ENCODE measurements at places on chromosomes 12 and 14. TPM values are rescaled to one million over a fixed set of nuclear protein-coding genes. Genes with fewer than 3 reads are reported as not detected.

DNA sequence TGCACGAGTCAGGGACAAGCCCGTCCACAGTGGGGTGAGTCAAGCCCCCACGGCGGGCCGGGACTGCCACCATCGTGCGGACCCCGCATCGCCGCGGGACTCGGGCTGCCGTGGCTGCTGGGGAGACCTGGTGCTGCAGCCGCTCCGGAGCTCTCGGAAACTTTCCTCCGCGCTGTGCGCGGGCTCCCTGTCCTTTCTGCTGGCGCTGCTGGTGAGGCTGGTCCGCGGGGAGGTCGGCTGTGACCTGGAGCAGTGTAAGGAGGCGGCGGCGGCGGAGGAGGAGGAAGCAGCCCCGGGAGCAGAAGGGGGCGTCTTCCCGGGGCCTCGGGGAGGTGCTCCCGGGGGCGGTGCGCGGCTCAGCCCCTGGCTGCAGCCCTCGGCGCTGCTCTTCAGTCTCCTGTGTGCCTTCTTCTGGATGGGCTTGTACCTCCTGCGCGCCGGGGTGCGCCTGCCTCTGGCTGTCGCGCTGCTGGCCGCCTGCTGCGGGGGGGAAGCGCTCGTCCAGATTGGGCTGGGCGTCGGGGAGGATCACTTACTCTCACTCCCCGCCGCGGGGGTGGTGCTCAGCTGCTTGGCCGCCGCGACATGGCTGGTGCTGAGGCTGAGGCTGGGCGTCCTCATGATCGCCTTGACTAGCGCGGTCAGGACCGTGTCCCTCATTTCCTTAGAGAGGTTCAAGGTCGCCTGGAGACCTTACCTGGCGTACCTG, 1.1 kb downstream of the PDE3A start:
- peak; percentile 93 for DNase-seq

DNA sequence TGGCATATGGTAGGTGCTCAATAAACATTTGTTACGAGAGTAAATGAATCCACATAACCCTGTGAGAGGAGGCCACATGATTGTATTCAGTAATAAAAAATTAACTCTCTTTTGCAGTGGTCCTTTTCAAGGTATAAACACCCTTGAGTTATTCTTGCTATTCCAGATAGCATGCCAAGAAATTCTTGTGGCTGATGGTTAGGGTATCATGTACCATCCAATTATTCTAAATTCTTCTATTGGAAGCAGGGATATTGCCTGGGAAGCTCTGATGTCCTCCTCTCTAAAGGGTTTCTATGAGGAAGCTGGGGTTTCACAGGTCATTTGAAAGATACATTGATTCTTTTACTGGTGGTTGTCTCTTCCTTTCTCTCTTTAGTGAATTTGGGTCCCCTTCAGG, 10.1 kb downstream of the AKAP6 start:
- no peak for DNase-seq

DNA sequence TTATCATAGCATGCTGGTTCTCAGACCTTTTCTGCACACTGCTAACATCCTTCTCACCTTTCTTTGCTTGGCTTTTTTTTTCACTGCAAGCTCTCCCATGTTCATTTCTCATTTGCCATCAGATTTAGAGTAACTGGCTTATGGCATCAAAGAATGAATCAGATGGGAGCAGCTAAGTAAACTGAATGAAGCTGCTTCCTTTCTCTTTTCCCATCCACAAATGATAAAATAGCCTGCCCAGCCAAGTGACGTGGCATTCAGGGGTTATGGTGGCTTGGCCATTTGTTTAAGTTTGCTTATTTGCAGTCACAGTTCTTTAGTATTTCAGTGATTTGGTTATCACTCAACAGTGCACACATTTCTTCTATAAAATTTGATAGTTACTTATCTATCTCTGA, 708.6 kb downstream of the DIO2 start:
- DNase-seq, result no peak

The NXPH4 gene
- not detected for total RNA-seq

The RASAL1 gene
- total RNA-seq, result not detected

DNA sequence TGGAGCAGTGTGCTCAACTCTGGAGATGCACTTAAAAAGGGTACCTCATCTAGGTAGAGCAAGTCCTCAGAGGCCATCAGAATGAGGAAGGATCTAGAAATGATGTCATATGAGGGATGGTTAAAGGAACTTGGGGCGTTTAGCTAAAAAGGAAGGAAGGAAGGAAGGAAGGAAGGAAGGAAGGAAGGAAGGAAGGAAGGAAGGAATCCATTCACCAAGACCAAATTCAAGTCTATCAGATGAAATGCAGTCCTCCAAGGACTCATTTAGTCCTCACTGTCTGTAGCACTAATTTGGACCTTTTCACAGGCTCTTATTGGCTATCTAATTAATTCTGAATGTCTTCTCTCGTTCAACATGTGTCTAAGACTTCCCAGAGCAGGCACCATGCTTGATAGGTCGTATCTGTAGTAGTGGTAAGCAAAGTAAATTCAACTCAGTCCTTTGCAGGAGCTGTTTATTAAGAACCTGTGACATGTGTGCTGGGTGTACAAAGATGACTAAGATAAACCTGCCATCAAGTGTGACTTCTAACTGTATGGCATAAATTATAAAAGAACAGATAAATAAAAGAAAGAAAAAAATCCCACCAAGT, 63.5 kb downstream of the LLPH start:
- DNase-seq, result no peak

DNA sequence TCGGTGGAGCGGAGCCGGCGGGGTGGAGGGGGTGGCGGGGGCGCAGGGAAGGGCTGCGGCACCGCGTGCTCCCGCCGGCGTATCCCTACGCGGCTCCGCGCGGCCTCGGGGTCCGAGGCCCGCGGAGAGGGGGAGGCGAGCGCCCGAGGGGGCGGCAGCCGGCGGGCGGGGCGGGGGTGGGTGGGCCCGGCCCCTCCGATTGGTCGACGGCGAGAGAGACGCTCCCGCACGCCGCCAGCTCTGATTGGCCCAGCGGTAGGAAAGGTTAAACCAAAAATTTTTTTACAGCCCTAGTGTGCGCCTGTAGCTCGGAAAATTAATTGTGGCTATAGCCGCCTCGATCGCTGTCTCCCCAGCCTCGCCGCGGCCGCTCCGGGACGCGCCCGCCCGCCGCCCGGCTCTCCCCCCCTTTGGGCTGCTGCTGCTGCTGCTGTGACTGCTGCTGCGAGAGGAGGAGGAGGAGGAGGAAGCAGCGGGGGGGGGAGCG, at the start of gene FOXG1:
FOXG1 (plus strand) TSS at position 319 of the 487 bp plus-strand sequence. CDS start 493 bp downstream, outside the sequence.
- DNase-seq, result no peak

DNA sequence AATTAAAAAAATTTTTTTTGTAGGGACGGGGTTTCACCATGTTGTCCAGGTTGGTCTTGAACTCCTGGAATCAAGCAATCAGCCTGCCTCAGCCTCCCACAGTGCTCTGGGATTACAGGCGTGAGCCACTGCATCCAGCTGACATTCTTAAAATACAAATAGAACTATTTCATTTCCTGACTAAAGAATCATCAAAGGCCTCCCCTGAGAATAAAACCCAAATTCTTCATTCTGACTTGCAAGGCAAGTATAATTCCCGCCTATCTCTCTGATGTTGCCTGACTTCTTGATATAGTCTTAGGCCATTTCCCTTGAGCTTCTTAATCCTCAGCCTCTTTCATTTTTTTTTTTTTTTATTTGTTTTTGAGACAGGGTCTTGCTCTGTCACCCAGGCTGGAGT, 4.4 kb upstream of the BICD1 start:
- DNase-seq, result no peak

- DNase-seq, result no peak
Observed at GRCh38 chr12:5251092-5251491, 180.8 kb upstream of the NTF3 start.

DNA sequence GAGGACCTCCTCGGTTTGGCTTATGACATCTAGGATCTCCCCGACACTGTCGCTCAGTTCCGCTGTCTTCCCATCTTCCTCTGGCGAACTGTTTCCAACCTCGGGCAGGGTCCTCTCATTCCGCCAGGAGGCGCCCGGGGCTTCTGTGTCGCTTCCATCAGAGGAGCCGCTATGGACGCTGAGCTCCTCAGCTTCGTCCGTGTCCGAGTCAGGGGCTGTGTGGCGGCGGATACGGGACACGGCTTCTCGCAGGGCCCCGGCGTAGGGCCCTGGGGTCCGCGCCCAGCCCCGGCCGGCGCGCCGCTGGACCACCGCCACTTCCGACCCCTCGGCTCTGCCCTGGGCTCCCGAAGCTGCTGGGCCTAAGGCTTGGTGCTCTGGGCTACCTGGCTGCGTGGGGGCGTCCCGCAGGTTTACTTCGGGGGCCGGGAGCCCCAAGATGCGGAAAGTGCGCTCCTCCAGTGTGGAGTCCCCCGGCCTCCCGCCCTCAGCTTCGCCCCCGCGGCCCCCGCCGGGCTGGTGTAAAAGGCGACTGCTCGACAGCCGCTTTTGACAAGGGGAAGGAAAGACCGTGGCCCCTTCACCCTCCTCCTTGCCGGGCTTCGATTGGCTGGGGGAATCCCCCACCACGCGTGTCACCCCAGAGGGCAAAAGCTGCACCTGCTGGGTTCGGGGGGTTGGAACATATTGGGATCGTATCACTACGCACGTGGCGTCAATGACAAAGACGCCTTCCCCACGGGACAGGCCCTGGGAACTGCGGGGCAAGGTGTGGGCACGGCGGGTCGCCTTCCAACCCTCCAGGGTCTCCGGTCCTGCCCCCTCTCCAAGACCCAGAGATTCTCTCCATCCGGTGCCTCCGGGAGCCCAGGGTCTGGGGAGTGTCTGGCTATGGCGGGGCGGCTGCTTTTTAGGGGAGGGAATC, 2.1 kb downstream of the DDN start:
- DNase-seq, result peak; percentile 93

The FAM90A1 gene
- total RNA-seq, result not detected

- no peak for DNase-seq
Observed at GRCh38 chr14:74599946-74600345, 12.1 kb downstream of the LTBP2 start.

- no peak for DNase-seq
Observed at GRCh38 chr14:50785457-50786063, 45.4 kb downstream of the NIN start.

- DNase-seq, result no peak
Observed at GRCh38 chr14:39268393-39268792, 34.7 kb downstream of the MIA2 start.

- no peak for DNase-seq
Observed at GRCh38 chr14:54976316-54976715, 50.6 kb downstream of the WDHD1 start.

The CYP46A1 gene
- total RNA-seq, result 1.5 TPM

DNA sequence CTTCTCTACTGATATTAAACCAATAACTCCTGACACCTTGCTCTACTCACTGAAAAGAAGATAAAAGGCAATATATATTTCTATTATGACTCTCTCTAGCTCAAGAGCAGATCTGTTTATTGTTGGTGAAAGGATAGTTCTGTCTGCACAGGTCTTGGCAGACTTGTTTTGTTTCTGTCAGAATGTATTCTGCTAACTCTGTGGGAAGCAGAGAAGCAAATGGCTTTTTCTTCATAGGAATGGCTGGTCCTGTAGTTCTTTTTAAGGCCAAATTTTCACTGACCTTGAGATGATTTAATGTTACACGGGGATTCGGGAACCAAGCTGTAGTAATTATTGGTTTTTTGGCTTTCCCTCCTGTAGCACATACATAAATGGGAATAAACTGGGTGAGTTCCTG, 512.1 kb downstream of the DIO2 start:
- DNase-seq, result no peak

GRCh38 chr12:29147731-29148595, 1.1 kb upstream of the FAR2 start:
- no peak for DNase-seq

DNA sequence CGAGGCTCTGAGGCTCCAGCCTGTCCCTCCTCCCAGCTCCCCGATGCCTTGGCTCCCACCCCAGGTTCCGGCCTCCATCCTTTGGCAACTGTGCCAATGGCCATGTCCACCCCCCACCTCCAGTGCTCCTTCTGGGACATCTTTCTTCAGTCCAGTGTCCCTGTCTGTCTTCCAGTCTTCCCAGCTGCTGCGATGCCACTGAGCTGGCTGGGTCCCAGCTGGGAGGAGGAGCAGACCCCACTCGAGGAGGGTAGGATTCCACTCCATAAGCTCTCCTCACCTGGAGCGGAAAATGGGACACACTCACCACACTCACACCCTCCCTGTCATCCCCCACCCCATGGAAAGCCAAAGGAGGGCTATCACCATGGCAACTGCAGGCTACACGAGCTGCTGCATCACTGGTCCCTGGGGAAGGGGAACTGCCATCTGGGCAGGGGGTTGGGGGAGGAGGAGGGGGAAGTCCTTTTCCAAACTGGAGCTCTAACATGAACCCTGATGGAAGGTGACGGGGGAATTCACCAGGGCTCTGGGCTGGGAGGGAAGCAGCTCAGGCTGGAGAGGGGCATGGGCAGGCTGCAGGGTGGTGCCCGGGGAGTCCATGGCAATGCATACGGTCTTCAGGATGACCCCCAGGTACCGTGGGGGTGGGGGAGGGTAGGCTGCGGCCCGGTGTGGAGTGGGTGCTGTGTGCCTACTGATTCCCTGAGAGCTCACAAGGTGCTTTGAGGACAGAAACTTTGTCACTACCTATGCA, 94.3 kb downstream of the LRRC74A start:
- DNase-seq, result no peak

GRCh38 chr12:113244478-113244958, 23.3 kb downstream of the TPCN1 start:
- no peak for DNase-seq

The TBX5 gene
- 20.4 TPM for total RNA-seq

The ESR2 gene
- 0.83 TPM for total RNA-seq

GRCh38 chr14:103523575-103523954, 935 bp upstream of the CKB start:
- no peak for DNase-seq

DNA sequence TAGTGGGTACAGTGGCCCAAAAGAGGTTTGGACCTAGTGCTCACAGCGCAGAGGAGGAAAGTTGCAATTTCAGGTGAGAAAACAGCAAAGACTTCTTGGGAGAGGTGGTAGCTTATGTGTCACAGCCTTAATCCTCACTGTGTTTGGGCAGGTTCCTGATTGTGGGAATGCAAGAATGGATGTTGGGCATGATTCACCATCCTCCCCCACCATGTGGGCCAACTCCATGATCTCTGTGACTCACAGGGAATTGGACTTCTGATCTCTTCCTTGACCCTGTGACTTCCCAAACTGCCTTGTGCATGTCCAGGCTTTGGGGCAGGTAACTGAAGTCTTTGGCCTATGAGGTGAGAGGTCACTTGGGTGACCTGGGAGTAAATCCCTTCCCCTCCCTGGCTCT, 1.8 kb upstream of the CHST11 start:
- DNase-seq, result no peak

The FGF6 gene
- total RNA-seq, result not detected

The CCDC88C gene
- total RNA-seq, result 4.2 TPM

GRCh38 chr12:64318605-64319004, 72.0 kb downstream of the C12orf56 start:
- DNase-seq, result no peak

DNA sequence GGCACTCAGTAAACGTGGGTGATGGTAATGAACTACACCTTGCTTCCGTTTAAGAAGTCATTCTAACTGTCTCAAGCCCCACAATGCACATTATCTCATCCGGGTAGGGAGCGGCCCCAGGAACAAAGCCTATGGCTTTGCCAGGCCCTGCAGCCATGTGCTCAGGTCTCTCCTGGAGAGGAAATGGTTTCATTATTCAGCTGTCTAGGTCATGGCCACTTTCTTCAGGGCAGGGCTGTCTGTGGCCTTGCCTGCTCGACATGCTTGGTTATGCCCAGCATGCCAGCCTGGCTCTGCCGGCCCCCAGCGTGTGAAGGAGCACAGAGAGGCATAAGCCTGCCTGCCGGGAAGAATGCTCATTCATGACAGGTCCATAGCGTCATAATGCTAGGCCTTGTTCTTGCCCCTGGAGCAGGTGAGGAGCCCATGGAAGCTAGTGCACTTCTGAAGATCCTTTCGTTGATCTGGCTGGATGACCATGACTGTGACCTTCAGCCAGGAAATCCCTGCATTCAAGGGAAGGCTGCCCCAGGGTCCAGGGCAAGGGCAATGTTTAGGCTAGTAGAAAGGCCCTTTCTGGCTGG, 26.3 kb upstream of the FOS start:
- no peak for DNase-seq

The MGP gene
- total RNA-seq, result 929 TPM

All from esophagus muscularis mucosa (tissue), 4 donors.